ENCODE measurements at places on chromosomes 6 and 20. TPM values are rescaled to one million over a fixed set of nuclear protein-coding genes. Genes with fewer than 3 reads are reported as not detected.
A peak's percentile ranks its signal among the peaks of the same experiment; 100 is the strongest.

DNA sequence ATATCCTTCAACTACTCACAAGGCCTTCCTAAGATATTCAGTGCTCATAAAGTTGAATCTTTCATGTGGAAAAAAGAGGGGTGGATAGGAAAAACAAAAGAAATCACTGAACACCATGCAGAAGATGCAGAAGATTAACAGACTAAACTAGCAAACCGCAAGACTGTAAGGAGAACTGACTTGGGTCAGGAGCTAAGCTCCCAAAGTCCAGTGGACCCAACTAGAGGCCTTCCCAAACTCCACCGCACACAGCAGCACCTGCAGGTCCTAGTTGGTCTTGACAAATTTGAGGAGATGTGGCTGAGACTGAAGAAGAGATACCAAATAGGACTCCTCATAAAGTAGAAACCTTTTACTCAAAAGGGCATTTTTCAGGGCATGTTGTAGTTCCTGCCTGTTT is 3.3 kb downstream of the RIPK1 start:
- H3K36me3 ChIP-seq, result no peaks in the 10 kb centered on the region
- 0 out of 2 replicates have a peak overlapping the region, but pooled peaks have one; percentile 15 for H3K27ac ChIP-seq
- H3K4me1 ChIP-seq, result peaks cover 53% of the 10 kb centered on the region
- no peaks in the 10 kb centered on the region for H3K27me3 ChIP-seq
- no peak for DNase-seq
- H3K4me3 ChIP-seq, result no peak overlapping the region

DNA sequence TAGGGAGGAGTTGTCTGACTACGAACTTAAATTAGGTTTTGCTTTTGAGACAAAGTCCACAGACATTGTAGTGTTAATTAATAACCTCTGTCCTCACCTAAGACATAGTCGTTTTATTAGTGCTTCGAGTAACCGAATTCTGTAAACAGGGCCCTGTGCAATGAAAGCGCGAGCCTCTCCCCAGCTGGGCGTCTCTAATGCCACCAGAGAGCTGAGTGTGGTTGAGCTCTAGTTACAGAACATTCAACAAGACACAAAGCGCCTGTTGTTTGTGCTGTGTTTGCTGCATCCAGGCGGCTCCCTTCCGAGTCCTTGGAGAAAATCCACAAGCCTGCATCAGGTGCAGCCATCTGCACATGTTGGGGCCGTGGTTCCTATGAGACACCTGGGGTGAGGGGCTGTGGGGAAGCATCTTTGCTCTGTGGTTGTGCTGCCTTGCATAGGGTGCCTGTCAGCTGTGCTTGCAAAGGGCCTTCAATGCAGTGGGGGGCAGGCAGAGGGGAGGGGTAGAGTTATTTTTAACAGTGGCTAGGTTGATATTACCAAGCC is 63.9 kb downstream of the CD164 start:
- H3K4me3 ChIP-seq, result no peak overlapping the region
- peaks cover 7% of the 10 kb centered on the region for H3K4me1 ChIP-seq
- no peaks in the 10 kb centered on the region for H3K36me3 ChIP-seq
- no peak for DNase-seq
- no peaks in the 10 kb centered on the region for H3K27me3 ChIP-seq

DNA sequence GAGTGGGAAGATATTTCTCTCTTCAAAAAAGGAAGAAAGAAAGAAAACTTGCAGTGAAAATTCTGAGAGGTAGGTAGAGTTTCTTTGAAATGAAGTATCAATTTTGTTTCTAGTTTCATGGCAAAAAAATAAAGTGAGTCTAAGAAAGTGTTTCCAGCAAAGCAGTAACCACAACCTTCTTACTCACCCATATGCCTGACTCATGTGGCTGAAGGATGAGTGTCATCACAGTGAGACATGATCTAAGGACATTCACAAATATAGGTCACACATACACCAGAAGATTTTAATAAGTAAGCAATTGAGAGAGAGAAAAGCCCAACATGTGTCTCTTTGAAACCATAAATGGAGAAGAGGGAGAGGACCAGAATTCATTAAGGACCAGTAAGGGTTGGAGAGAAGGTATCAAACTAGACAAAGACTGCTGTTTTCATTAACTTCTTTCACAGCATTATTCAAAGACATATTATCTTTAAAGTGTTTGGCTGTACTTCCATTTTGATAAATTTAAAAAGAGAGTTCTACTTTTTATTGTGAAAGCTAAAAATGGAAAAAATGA is 169.5 kb downstream of the FRK start:
- no peak overlapping the region for H3K27ac ChIP-seq
- no peak for DNase-seq
- H3K4me3 ChIP-seq, result no peak overlapping the region

DNA sequence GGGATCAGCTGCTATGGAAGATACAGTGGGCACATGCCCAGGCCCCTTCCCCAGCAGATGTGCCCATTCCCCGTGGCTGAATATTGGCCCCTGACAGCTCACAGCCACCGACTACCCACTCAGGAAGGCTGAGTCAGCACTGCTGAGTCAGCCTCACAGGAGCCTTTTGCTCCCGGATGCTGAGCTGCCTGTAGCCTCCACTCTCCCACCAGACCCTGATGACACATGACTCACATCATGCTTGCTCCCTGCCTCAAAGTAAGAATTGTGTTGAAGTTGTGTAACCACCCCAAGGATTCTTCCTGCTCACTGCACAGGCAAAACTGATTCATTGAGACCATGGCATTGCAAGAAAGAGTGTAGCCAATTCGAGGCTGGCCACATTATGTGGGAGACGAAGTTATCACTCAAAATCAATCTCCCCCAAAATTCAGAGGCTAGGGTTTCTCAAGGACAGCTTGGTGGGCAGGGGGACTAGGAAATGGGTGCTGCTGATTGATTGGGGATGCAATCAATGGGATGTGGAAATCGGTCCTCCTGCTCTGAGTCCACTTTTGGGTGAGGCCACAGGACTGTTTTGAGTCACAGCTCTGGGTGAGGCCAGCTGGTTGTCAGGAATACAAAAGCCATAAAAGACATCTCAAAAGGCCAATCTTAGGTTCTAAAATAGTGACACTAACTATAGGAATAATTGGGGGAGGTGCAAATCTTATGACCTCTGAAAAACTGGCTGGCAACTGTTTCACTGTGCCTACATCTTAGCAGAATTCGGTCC is 556.6 kb upstream of the CDH4 start:
- H3K36me3 ChIP-seq, result no peaks in the 10 kb centered on the region
- DNase-seq, result no peak
- H3K4me3 ChIP-seq, result no peak overlapping the region
- no peaks in the 10 kb centered on the region for H3K27me3 ChIP-seq

DNA sequence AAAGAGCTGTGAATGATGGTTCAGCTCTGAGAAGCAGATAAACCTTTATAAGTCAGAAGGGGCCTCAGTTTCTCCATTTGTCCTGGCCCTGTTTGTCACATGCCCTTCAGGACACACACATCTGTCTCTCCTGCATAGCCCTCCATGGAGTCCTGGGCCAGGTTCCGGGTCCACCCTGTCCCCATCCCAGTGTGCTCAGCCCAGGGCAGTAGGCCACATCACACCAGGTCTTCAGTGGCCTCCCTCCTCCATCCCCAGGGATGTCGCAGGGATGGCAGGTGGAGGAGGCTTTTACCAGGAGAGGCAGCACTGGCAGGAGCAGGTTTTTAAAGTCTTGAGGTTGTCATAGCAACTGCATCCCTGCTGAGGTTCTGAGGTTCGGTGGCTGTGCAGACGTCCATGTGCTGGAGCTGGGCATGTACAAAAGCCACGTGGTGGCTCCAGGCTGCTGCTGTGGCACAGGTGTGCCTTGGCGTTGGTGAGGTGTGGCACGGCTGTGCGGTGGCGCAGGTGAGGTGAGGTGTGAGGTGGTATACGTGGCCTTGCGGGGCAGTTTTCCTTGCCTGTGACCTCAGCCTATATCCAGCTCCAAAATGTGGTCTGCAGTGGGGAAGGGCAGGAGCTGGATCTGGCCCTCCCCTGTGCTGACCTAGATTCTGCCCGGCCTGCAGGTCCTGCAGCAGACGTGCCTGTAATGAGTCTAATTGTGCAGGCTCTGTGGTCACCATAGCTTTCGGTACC is 8.0 kb upstream of the NPBWR2 start:
- H3K36me3 ChIP-seq, result no peaks in the 10 kb centered on the region
- H3K4me3 ChIP-seq, result no peak overlapping the region
- peaks cover 23% of the 10 kb centered on the region for H3K4me1 ChIP-seq
- no peak for DNase-seq
- no peak overlapping the region for H3K27ac ChIP-seq

GRCh38 chr6:5389086-5389745 is 127.9 kb downstream of the FARS2 start:
- H3K27ac ChIP-seq, result no peak overlapping the region
- H3K4me3 ChIP-seq, result no peak overlapping the region

- H3K4me1 ChIP-seq, result no peaks in the 10 kb centered on the region
- DNase-seq, result no peak
- no peak overlapping the region for H3K4me3 ChIP-seq
- no peak overlapping the region for H3K27ac ChIP-seq
- H3K36me3 ChIP-seq, result no peaks in the 10 kb centered on the region
Observed at GRCh38 chr6:135412761-135413160, 84.8 kb downstream of the AHI1 start.

- H3K4me1 ChIP-seq, result no peaks in the 10 kb centered on the region
- no peaks in the 10 kb centered on the region for H3K36me3 ChIP-seq
Observed at GRCh38 chr6:128039543-128039942, 138.7 kb upstream of the THEMIS start.

DNA sequence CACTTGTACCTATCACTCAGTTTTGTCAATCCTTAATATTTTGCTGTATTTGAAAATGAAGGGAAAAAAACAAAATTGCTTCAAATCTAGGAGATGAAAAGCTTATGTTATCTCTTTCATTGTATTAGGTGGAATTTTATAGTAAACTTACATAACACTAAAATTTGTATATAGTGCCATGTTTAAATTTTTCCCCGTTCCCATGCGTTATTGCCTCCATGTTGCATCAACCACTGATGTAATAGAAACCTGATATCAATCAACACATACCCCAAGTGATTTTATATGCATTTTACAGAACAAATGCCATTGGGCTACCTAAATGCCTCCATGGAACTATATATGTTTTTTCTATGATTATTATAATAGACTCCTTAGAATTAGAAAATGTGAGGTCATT is 14.8 kb upstream of the TREM2 start:
- H3K36me3 ChIP-seq, result no peaks in the 10 kb centered on the region
- no peak overlapping the region for H3K27ac ChIP-seq
- no peak overlapping the region for H3K4me3 ChIP-seq

The GINS1 gene
- 10.2 TPM for total RNA-seq
